ENCODE measurements at places on chromosomes 6 and 20.

- DNase-seq, result no peak
Measured at GRCh38 chr6:8536122-8536521, 100.8 kb upstream of the SLC35B3 start.

GRCh38 chr6:155542036-155542435, 86.4 kb upstream of the NOX3 start:
- no peak for DNase-seq

- no peak for DNase-seq
Measured at GRCh38 chr20:54397292-54398140, 77.9 kb upstream of the DOK5 start.

DNA sequence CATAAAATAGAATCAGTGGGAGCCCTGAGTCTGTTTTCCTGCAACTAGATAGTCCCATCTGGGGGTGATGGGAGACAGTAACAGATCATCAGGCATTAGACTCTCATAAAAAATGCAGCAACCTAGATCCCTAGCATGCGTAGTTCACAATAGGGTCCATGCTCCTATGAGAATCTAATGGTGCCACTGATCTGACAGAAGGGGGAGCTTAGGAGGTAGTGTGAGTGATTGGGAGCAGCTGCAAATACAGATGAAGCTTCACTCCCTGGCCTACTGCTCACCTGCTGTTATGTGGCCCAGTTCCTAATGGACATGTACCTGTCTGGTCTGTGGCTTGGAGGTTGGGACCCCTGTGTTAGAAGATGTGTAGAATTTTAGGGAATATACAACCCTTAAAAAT, 904.5 kb upstream of the EPHA7 start:
- DNase-seq, result no peak

GRCh38 chr6:124977067-124977908, 15.1 kb downstream of the RNF217 start:
- no peak for DNase-seq

GRCh38 chr6:56683882-56684281, 41.2 kb upstream of the DST start:
- no peak for DNase-seq

GRCh38 chr20:34493646-34494045, 22.6 kb upstream of the DYNLRB1 start:
- DNase-seq, result no peak

DNA sequence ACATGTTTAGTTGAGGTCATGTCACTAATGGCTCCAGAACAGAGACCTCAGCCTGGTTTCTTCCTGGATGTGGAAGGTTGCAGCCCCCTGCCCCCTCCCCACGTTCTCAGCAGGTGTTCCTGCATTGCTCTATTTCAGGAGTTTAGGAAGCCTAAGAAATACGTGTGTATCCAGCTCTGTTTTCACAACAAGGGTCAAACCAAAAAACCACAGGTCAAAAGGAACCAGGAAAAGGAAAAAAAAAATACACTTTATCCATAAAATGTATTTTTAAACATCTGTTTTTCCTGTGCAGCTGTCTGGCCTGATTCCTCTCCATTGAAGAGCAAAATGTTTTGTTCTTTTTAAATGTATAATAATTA, 107.9 kb upstream of the PLEKHG1 start:
- no peak for DNase-seq

DNA sequence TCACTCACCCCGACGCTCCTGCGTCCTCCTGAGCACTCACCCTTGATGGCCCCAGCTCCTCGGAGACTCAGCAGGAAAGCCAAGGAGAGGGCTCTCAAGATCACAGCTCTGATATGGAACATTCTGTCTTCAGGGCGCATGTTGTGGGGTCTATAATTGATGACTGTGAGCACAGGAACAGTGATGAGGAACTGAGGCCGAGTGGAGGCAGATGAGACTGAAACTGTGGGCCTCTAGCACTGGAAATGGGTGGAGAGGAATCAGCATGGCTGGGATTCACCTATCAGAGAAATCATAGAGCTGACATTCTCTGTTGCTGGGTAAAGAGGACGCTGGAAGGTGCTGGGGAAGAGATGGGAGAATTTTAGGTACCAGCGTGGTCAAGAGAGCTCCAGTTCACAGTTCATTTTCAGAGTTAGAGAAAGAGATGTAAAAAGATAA, at the start of gene HLA-DPA1:
Gene HLA-DPA1 (minus strand): TSS at position 219 of the 441 bp plus-strand sequence.
- DNase-seq, result no peak

DNA sequence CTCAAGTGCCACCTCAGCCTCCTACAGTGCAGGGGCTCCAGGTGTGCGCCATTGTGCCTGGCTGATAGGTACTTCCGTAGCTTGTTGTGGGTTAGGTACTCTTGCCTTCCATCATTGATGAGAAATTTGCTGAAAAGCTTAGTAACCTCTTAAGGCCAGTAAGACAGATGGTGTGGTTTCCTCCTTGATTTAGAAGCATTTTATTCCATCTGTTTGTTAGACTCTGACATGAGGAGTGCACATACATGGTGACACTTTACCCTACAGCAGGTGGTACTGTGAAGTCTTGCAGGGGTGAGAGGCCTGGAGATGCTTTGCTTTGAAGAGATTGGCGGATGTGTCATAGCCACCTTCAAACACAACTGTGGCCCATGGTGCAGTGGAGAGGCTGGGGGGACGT, 14.8 kb upstream of the MTG2 start:
- DNase-seq, result no peak

GRCh38 chr6:23505026-23505425, 621.0 kb upstream of the NRSN1 start:
- no peak for DNase-seq

Measured in activated CD4-positive, alpha-beta T cell treated with anti-CD3 and anti-CD28 coated beads for 24 hours (primary cell).